ENCODE measurements at places on chromosomes 5 and 9. TPM values are rescaled to one million over a fixed set of nuclear protein-coding genes. Genes with fewer than 3 reads are reported as not detected.

LMAN2 gene
- total RNA-seq = 90.0 TPM

ZNF354C gene
- 42.2 TPM for total RNA-seq

TLE1 gene
- 60.2 TPM for total RNA-seq

BRD9 gene
- 42.0 TPM for total RNA-seq

SMIM23 gene
- not detected for total RNA-seq

ADRA1B gene
- total RNA-seq = 6.9 TPM

INSL6 gene
- not detected for total RNA-seq

GPR151 gene
- 0.46 TPM for total RNA-seq

SEPTIN8 gene
- total RNA-seq = 45.9 TPM

NUTM2F gene
- not detected for total RNA-seq

PCDHGB3 gene
- 9.2 TPM for total RNA-seq

NPR3 gene
- total RNA-seq = 6.2 TPM

TEK gene
- total RNA-seq = 10.6 TPM

PALM2AKAP2 gene
- total RNA-seq = 16.8 TPM

ANKRD20A1 gene
- total RNA-seq = 19.4 TPM

PRRC1 gene
- total RNA-seq = 34.1 TPM

PTGR1 gene
- total RNA-seq = 25.1 TPM

ADAMTS6 gene
- total RNA-seq = 27.5 TPM

IFNA21 gene
- not detected for total RNA-seq

UAP1L1 gene
- total RNA-seq = 0.69 TPM

OGN gene
- total RNA-seq = 11.8 TPM

ZNF462 gene
- total RNA-seq = 89.7 TPM

PLCXD3 gene
- 23.5 TPM for total RNA-seq

TAF11L10 gene
- not detected for total RNA-seq

ANKRD34B gene
- total RNA-seq = 3.0 TPM

GABRA1 gene
- total RNA-seq = 76.6 TPM

WNT8A gene
- 0.23 TPM for total RNA-seq

ZNF618 gene
- total RNA-seq = 10.1 TPM

HAPLN1 gene
- 15.9 TPM for total RNA-seq

RELL2 gene
- 18.9 TPM for total RNA-seq

PCDHA12 gene
- 7.4 TPM for total RNA-seq

COL27A1 gene
- total RNA-seq = 1.6 TPM

NIPAL4 gene
- total RNA-seq = 0.23 TPM

HK3 gene
- 1.2 TPM for total RNA-seq

LEAP2 gene
- 1.2 TPM for total RNA-seq

FST gene
- 4.4 TPM for total RNA-seq
